NCI-H1417 treated with DMSO at 0.1 percent for 48 hours (cell line): ENCODE measurements at places on chromosomes 16 and 17.

DNA sequence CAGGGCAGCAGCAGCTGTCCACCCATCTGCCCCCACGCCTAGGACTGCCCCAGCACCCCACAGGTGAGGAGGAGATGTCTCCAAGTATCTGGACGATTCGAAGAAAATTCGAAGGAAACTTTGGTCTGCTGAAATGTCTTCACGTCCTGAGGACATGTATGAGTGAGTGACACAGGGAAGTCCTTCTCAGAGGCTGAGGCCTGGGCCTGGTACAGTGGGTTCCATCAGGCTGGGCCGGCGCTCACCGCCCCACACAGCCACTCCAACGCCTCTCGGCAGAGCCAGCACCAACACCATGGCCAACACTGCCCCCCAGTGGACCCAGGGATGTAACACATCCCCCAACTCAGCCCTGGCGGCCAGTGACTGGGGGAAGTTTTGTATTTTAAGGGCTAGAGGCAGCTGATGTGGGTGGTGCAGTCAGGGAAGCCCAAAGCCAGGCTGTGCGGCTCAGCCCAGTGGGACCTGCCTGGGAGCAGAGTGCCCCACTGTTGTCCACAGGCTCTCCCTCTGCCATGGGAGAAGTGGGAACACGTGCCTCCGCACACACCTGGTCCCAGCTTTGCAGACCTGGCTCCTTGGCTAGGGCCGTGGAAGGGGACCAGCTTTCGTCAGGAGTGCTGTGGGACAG lies 55.8 kb upstream of the FASN start:
- no peak for DNase-seq

- no peak for DNase-seq
These were observed 123.8 kb downstream of the SMG6 start for GRCh38 chr17:2179615-2180295.

GRCh38 chr17:15413101-15413771 lies 54.2 kb downstream of the CDRT4 start:
- no peak for DNase-seq

DNA sequence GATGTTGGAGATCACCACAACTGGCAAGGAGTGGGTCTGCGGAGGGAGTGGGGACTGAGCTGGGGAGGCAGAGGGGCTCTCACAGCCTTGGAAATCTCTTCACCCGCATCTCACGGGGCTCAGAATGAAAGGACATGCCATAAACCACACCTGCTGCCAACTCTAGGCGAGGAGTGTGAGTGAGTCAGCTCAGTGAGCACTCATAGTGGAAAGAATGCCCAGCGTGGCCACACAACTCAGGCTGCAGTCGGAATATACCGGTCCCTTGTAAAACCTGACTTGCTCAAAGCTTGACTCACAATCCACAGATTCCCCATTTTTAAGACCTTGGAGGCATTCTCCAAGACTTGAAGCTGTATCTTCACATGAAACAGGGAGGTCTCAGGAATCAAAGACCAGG lies 36.7 kb downstream of the STAT5A start:
- no peak for DNase-seq

DNA sequence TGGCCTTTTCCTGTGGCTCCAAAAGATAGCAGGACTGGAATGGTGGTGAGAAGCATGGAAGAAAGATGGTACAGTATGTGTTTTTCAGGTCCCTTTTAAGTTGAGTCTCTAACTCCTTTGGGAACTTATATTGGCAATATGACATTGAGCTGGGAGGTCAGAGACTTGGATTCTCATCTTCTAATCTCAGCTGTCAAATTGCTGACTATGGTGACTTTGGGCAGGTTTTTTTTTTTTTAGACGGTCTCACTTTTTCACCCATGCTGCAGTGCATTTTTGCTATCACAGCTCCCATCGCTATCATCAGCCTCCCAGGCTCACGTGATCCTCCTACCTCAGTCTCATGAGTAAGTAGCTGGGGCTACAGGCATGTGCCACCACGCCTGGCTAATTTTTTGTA lies 15.1 kb upstream of the CDK5R1 start:
- DNase-seq = no peak

- DNase-seq = no peak
These were observed 11.9 kb downstream of the STAC2 start for GRCh38 chr17:39213852-39214251.

- DNase-seq = no peak
These were observed 113.3 kb downstream of the UTP18 start for GRCh38 chr17:51373489-51374152.

DNA sequence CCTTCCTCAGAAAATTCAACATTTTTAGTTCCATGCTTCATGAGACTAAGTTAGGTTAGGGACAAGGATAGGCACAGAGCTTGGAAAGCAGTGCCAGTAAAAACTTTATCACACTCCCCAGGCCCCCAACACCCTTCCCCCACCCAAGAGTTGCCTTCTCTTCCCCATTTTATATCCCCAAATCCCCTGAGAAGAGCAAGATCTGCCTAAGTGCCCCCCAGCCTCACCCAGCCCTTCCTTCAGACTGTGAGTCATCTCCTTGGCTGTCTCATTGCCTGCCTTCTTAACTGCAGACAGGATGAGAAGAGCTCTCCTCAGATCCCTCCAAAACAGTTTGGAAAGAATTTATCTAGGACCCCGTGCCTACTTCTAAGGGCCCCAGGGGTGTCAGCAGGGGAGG lies 55.8 kb downstream of the NEUROD2 start:
- no peak for DNase-seq

DNA sequence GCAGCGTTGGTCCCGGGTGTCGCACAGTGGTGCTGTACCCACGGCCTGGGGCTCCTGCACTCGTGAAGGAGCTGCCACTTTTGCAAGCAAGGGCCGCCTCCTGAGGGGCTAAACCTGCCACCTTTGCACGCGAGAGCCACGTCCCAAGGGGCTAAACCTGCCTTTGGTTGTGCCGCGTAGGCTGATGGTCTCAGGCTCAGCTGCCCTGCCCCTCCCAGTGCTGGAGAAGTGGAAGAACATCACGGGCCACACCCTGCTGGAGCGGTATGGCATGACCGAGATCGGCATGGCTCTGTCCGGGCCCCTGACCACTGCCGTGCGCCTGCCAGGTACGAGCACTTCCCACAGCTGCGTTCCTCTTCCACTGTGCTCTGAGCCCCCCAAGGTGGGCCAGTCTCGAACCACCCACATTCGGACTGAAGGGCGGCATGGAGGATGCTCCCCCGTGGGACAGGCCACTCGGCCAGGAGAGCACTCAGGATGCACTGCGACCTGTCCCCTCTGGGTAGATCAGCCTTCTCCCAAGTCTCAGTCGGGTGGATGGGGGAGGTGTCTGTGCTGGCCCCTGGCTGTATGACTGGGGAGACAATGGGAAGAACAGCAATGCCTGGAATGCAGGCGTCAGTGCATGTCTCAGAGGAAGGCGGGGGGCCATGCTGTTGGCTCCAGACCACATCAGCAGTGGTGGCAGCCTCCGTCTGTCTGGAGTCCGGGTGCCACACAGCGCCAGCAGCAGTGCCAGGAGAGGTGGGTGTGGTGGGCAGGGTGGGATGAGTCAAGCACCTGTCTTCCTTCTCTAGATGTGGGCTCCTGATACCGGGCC lies 20.7 kb downstream of the ACSF3 start:
- DNase-seq = no peak

DNA sequence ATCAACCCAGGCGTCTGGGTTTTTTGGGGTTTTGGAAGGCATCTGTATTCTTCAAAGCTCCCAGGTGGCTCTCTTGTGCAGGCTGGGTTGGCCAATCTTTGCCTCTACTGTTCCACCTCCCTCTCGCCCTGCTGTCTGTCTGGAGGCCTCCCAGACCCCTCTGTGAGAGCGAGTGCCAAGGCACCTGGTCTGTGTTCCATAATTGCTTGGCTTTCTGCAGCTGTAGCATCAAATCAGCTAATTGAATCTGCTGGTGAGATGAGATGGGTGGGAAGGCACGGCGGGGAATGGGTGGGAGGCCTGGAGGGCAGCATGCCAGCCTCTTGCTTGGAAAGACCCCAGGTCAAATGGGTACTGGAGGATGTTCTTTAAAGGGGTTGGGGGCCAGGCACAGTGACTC lies 52.5 kb upstream of the CLEC19A start:
- DNase-seq = no peak
